CD4-positive, alpha-beta T cell treated with Interleukin-1 beta for 1 hour (primary cell): ENCODE measurements at places on chromosomes 5 and 9.

GRCh38 chr5:127892467-127893207 is 189.4 kb downstream of the CCDC192 start:
- peak; percentile 27 for DNase-seq

DNA sequence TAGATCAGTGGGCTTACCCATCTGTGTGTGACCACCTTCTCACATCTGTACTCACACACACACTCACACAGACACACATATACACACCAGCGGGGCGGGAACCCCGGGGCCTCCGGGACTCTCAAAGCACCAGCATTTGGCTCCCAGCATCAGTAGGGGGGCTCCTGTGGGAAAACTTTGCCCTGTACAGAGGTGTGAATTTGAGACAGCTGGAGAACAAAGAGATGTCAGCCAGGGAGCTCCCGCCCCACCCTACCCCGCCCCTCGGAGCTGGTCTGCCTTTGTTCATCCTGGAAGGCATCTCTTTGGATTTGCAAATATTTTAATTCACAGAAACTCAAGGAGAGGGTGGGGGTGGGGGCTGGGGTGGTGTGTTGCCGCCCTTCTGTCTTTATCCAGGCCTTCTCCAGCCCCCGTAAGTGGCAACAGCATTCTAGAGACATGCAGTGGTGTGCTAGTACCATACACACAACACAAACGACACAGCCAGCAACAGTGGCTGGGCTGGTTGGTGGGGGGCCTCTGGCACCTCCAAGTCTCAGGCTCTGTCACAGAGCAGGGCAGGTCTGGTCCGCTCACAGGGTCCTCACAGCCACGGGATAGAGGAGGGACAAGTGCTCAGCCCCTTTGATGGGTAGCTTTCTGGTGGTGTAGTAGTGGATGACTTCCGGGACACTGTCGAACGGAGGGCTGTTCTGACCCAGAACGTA is 15.5 kb upstream of the SLC25A51 start:
- no peak for DNase-seq

GRCh38 chr5:68873198-68873597 is 220.6 kb upstream of the SLC30A5 start:
- DNase-seq = no peak

DNA sequence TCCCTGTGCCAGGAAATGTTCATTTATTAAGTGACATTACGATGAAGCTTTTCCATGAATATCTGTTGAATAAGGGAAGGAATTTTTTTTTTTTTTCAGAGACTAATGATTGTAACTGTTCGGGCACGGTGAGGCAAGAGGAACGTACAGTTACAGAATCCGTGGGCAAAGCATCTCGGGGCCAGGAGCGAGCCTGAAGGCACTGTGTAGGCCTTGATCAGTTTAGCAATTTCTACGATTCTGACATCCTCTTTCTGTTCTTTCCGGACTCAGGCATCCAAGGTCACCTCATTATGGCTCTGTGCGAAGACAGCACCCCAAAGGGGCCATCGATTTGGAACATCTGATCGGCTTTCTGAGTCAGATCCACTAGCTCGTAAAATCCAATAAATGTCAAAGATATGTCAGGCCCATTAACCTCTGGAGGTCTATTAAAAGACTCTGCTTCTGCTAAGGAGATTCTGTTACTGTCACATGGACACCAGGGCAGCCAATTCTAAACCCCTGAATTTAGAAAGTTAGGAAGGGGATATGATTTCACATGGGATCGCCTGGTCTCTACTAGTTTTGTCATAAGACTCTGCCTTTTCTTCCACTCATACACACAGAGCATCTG is 41.4 kb upstream of the BOD1 start:
- DNase-seq = no peak

DNA sequence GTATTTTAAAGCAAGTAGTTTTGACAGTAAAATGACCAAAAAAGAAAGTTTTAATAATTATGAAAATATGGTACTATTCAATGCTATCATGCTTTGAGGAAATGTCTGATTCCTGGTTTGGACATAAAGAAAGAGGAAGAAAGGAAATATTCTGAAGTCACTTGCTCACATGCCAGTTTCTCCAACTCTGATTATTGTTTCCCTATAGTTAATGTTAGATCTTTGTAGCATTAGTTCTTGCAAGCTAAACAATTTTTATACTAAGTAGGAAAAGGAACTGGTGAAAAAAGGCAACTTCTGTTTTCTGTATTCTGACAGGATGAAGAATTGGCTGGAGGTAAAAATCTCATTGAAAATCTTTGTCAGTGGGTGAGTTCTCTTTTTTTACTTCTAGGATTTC is 119.5 kb downstream of the YTHDC2 start:
- no peak for DNase-seq

- DNase-seq = no peak
Measured at GRCh38 chr9:101037430-101037829, 8.9 kb downstream of the PLPPR1 start.

- no peak for DNase-seq
Measured at GRCh38 chr5:80618438-80618837, 36.0 kb upstream of the MSH3 start.

DNA sequence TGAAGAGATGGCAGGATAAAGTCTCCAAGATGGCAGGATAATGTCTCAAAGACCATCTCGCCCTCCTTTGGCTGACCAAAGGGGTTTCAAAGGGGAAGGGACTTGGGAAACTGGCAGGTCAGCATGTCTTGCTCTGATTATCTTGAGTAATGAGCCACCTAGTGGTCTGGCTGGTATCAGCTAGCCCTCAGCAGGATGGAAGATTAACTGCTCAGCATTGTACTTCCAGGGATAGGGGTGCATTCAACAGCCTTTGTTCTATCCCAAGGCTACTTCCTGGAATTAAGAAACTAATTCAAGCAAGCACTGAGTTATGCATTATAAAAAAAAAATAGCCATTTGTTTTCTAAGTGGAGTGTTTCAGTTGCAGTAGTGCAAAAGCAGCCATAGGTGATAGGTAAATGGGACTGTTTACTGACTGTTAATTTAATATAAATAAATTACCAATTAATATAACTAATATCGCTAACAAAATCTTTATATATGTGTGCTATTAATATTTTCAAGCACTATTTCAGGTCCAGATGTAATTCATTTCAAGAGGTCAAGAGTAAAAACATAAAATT is 555.5 kb downstream of the CDH9 start:
- DNase-seq = no peak

DNA sequence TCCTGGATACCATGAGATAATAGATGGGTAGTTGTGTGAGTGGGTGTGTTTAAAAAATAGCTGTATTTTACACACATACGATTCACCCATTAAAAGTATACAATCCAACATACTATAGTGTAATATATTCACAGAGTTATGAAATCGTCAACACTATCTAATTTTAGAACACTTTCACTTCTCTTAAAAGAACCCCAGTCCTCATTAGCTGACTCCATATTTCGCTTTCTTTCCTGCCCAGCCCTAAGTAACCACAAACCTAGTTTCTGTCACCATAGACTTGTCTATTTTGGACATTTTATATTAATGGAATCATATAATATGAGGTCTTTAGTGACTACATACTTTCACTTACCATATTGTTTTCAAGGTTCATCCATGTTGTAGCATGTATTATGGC is 63.8 kb upstream of the S1PR3 start:
- DNase-seq = no peak

DNA sequence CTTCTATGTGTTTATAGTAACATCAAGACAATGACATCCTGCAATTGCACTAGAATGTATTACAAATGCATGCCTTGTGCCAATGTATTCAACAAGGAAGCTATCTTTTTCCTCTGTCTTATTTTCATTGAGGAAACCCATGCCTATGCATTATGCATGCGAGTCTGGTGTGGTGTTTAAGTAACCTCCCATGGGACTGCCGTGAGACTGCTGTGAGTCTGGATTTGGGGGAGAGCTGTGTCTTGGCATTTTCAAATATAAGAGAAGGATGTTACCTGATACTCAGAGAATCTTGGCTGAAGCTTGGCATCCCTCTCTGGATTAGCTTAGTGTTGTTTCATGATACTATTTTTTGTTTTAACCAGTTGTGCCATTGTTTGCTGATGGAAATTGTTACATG is 98.3 kb downstream of the F2RL2 start:
- no peak for DNase-seq

DNA sequence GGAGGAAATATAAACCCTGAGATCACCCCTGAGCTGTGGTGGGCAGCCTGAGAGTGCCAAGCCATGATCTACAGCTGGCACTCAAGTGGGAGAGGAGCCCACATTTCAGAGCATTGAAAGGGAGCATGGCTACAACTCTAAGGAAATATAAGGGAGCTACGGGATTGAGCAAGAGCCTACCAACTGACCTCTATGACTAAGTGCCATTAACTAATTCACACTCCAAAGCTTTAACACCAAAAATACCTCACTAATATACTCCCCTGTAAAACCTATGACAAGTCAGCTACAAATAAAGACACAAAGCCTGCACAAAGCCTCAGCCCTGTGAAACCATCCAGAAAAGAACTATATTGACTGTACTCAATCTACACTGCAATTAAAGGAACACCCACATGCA is 286.8 kb upstream of the RPS23 start:
- no peak for DNase-seq

- no peak for DNase-seq
Measured at GRCh38 chr5:113373426-113373825, 61.4 kb downstream of the TSSK1B start.

- DNase-seq = peak; percentile 74
Measured at GRCh38 chr5:95823738-95824609, 1.4 kb upstream of the GLRX start.

GRCh38 chr5:11734369-11734768 is 169.9 kb downstream of the CTNND2 start:
- DNase-seq = no peak

- DNase-seq = no peak
Measured at GRCh38 chr9:126692759-126693427, 79.2 kb downstream of the LMX1B start.

DNA sequence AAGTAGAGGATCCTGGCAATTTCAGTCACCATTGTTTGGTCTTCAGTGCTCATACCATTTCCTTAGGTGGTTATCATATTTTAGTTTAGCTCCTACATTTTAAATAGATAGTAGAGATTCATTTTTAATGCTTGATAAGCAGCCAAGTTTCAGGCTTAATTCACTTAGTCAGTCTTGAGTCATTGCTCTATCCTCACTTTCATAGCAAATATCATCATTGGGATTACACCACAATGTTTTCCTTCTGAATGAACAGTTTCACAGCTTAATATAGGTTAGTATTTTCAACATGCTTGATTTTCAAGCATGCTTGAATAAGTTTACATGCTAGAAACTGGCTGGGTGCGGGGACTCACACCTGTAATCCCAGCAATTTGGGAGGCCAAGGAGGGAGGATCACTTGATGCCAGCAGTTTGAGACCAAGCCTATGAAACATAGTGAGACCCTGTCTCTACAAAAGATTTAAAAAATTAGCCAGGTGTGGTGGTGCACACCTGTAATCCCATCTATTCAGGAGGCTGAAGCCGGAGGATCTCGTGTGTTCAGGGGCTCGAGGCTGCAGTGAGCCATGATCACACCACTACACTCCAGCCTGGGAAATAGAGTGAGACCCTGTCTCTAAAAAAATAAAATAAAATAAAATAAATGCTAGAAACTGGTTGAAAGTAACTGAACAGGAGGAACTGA is 339.9 kb downstream of the ADGRV1 start:
- DNase-seq = no peak

GRCh38 chr9:115398996-115399395 is 281.0 kb upstream of the TNC start:
- no peak for DNase-seq

- no peak for DNase-seq
Measured at GRCh38 chr5:26757941-26758340, 280.4 kb downstream of the CDH9 start.

DNA sequence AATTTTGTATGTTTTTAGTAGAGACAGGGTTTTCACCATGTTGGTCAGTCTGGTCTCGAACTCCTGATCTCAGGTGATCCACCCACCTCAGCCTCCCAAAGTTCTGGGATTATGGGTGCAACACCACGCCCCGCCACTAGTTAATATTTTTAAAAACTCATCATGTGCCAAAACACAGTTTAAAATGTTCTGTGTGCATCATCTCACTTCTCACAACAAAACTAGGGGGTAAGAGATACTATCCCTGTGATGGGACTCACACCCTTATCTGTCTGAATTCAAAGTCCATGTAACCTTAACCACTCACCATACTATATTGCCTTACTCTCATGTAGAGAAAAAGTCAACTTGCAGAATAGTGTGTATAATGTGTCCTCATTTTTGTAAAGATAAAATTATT is 2.6 kb downstream of the PKD2L2 start:
- peak; percentile 3 for DNase-seq

- DNase-seq = no peak
Measured at GRCh38 chr5:14167211-14167845, 24.2 kb downstream of the TRIO start.

- DNase-seq = no peak
Measured at GRCh38 chr5:158175934-158176481, 317.1 kb upstream of the CLINT1 start.
